Activated naive CD4-positive, alpha-beta T cell (primary cell): ENCODE measurements at places on chromosomes 6 and 20.

- DNase-seq = no peak
Measured at GRCh38 chr20:21016751-21017150, 89.4 kb downstream of the LINC00237 start.

DNA sequence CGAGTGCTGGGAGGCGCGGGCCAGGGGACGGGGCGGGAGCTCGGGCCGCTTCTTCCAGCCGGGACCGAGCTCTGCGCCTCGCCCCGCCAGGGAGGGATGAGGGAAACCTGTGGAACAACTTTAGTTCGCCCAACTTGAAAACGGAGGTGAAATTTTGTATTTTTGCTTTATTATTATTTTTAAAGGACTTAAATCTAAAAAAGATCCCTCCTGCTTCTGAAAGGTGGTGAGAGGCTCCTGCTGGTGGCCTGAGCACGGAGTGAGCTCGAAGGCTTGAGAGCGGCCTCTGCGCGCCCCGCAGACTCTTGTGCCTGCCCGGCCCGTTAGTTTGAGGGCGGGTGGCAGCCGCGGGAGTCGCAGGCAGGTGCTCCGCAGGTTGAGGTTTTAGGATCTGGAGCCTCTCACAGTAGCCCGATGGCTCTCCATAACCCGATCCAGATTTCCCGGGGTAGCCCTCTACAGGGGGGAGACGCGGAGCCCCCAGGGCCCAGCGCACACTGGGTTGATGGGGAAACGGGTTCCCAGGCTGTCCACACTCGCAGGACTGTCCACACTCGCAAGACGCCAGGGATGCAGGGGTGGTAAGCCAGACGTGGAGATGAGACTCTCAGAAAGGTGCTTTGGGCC is 46.2 kb upstream of the SUPT3H start:
- no peak for DNase-seq

DNA sequence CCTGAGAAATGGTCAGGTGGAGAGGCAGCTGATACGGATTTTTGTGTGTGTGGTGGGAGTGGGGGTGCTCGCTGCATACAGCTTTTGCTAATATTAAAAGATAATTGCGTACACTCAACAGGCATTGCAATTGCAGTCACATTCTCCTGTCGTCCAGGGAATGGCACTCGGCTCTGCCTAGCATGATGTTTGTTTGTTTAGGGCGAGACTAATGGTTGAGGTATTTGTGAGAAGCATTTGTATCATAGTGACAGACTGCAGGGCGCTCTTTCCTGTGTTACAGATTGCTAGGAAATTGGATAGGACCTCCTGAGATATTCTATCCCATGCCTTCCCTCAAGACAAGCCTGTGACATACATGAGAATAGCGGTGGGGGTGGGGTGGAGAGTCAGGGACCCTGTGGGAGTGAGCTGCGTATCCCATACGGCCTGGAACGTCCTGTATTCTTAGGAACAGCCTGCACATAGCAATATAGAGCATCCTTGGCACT is 207.4 kb downstream of the SOX4 start:
- DNase-seq = no peak

GRCh38 chr6:36852481-36853147 is 13.4 kb upstream of the CPNE5 start:
- DNase-seq = no peak

- no peak for DNase-seq
Measured at GRCh38 chr20:57611586-57612311, 8.5 kb downstream of the ZBP1 start.

GRCh38 chr20:33076662-33077372 is 2.6 kb upstream of the BPIFB4 start:
- no peak for DNase-seq

DNA sequence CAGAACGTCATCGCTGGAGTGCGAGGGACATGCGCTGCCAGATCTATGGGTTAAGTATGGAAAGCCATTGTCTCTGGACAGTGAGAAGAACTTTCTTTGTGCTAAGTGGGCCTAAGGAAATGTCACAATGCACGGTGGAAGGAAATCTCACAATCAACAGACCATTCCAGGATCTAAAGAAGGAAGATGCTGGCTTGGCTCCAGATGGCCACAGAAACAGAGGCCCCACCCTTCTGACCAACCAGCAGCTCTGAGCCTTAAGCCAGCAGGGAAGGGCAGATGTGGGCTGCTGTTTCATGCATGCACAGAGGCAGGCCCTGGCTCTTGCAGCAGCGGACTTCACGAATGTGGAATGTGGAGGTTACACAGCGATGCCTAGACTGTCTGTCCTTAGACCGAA is 156.3 kb downstream of the SOBP start:
- no peak for DNase-seq

DNA sequence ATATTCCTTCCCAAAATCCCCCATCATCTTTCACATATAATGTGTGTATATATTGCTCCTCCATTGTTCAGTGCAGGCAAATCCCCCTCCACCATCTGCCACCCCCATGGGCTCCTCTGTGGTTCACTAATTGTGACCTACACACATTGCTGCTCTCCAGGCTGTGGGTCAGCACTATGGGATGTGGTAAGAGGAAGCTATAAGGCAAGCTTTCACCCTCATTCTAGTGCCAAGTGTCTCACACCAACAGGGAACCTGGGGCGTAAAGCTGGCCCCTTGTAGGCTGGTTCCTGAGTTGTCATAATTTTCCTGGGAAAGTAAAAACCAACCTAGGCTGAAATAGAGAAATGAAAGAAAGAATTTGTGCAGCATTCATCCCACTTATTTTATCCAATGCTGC is 16.8 kb downstream of the FKBP1A start:
- DNase-seq = no peak

DNA sequence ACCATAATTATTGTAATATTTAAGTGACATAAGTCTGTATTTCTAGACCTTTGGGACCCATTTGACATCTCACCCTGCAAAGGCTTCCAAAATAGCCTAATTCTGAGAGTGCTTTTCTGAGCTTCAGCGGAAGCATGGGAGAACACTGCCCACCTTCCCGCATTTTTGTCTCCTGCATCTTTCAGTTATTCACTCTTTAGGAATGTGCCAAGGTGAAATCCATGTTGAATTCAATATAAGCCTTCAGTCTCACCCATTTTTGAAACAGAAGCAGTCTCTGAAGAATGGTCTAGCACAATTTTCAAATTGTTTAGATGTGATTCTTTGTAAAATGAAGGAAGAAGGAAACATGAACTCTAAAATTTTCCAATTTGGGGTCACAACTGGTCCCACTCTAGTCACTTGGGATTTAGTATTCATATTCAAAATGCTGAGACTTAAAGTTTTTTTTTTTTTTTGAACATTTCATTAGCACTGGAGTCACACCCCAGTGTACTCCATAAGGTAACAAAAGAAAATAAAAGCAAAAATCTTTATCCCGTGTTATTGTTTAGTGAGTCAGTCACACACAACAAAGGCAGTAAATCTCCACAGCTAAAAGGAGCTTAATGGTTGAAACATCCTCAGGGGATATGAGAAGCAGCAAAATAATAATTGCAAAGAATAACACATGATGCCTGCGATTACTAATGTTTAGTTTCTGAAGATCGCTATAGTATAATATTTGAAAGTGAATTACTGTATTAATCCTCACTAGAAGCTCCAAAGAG is 479.9 kb upstream of the BTBD3 start:
- DNase-seq = no peak

DNA sequence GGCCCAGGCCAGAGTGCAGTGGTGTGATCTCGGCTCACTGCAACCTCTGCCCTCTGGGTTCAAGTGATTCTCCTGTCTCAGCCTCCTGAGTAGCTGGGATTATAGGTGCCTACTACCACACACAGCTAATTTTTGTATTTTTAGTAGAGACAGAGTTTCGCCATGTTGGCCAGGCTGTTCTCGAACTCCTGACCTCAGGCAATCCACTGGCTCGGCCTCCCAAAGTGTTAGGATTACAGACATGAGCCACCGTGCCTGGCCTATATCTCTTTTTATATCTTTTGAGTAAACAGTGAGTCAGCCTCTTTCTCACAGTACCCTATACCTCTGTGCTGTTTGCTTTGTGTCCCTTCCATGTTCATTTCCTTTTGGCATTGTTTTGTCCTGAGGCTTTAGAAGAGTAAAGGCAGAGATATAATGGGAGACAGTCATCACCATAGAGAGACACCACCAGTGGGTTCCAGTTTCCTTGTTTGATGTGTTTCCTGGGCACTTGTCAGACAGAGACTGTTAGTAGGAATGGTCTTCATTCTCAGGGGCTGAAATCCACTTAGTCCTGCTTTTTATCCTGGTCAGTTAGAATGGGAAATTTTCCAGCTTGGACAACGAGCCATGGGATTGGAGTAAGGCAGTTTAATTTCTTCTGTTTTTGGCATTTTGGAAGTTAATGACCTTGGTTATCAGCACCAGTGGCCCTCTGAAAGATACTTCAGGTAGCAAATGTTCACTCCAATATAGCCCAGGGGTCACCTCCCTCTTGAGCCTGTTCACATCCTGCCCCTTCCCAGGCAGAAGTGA is 32.2 kb upstream of the ASXL1 start:
- no peak for DNase-seq

GRCh38 chr20:23488996-23489395 is 1.9 kb upstream of the CST8 start:
- no peak for DNase-seq

GRCh38 chr20:9359561-9360308 is 154.7 kb upstream of the LAMP5 start:
- no peak for DNase-seq

DNA sequence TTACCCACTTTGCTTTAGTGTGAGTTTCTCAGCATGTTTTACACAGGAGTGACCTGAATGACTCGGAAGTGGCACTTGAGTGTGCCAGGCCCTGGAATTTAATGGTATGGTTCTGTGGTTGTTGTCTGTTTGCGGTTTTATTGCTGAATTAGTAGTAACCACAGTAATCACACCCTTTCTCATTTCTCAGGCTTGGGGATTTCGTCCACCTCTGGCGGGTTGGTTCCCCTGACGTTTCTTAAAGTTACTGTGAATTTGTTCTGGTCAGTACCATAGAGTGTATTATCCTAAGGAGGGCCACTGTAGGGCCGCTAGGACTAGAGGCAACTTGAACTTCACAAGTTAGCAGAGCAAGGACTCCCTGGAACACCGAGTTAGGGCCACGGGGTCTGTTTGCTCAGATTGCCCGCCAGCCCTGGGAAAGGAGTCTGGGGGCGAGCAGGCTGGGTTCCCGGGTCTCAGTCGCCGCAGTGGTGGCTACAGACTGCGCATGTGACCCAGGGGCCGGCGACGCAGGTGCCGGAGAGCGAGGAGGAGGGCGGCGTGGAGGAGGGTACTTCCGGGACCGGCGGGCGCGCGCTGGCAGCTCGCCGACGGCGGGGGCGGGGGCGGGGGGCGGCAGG is 546 bp upstream of the KLHL32 start:
- no peak for DNase-seq

- no peak for DNase-seq
Measured at GRCh38 chr6:155093430-155093829, 98.3 kb downstream of the TIAM2 start.

- DNase-seq = no peak
Measured at GRCh38 chr20:31838646-31839292, 6.6 kb downstream of the FOXS1 start.

DNA sequence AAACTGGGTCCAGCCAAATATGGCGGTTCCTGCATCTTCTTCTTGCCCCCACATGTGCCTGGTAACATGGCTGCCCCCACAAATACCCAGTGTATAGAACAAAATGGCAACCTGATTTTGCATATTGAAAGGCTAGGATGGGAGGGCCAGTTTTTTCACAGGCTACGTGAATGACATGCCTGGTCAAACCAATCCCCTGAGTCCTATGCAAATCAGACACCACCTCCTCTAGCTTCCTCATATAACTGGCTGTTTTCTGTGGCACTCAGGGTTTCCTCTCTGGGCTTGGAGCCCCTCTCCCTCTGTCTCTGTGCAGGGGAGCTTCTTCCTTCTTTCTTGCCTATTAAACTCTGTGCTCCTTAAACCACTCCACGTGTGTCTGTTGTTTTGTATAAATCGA is 372.1 kb downstream of the KIF16B start:
- DNase-seq = no peak

DNA sequence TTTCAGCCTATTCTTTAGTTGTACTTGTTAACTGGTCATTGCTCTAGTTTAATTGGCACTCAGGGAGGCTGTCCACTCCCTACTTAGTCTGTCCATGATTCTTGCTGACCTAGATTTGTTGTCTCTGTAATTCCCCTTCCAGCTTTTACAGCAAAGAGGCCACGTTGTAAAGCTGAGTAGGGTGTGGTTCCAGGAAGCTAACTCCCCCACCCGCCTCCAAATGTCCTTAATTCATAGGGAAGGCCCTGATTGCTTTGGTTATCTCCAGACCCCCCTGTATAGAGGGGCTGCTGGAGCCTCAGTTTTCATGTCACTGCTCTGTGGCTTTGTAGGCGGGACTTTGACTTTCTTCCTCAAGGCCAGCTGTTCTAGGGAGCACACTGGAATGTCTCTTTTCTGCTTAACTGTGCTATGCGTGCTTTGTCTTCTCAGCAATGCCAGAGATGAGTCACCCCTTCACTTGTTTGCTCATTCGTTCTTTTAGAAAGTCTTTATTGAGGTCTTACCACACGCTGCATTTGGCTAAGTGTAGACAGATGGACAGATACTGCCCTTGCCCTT is 175.1 kb upstream of the JAG1 start:
- no peak for DNase-seq

DNA sequence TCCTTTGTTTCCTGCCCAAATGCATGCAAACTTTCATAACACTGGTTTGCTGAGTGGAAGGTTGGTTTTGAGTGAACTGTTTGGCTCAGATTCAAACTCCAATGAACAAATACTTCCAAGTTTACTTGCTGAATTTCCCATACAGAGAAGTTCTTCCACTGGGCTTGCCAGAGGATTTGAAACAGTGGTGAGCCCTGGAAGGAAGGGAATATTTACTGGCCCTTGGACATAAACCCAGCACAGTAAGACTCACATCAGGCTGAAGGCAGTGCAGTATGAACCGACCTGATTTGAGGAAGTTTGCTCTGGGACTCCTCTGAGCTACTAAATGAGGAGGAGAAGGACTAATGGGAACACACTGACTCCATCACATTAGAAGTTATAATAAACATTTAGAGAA is 3.8 kb downstream of the TRAF3IP2 start:
- no peak for DNase-seq

DNA sequence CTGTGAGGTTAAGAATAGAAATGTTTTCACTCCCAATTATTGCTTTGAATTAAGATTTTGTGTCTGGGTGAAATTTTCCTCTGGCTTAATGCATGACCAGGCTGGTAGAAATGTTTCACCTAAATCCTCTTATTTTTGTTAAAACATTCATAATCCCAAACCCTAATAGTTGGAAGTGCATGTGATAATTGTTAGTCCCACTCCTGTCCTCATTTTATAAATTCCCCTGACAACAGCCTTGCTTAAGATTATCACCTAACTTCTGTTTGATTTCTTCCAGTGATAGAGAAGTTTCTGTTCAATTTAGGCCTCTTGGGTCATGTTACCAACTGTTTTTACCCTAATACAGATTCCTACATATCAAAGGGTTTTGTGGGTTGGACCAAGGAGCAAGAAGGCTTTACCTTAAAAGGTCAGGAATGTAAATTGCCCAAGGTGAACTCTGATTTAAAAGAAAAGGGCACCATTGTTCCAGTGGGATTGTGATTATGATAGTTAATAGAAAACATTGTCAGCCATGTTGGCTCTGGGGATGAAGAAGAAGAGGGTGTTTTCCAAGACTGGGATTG is 158.7 kb upstream of the CENPW start:
- no peak for DNase-seq

GRCh38 chr20:21322921-21323331 is 19.8 kb downstream of the XRN2 start:
- DNase-seq = no peak
